ENCODE measurements at places on chromosomes 1 and 21.

DNA sequence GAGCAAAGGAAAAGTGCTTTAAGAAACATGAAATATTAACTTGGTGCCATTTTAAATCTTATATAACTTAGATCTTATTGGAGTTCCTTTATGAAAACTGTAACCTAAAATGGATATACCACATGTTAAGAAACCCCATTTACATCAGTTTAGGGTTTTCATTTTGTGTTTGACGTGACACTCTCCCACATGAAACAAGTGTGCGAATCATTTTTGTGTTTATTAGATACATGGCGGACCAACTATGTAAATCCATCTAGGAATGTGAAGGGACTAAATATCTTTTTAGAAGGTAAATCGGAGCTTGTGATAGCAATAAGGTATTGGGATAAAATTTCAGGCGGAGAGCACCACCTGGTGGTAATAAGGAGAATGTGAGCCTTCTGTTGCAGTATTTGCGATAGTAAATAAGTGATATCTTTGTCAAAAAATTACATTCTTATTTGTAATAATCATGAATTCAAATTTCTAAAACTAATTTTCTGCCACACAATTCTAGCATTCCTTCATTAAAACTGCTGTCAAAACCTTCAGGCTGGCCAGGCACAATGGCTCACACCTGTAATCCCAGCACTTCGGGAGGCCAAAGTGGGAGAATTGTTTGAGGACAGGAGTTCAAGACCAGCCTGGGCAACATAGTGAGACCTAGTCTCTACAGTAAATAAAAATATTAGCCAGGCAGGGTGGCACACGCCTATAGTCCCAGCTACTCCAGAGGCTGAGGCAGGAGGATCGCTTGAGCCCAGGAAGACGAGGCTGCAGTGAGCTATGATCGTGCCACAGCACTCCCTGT lies 31.3 kb downstream of the SMAP2 start:
- DNase-seq: no peak

- DNase-seq: no peak
Measured at GRCh38 chr1:15215116-15215515, 31.9 kb upstream of the FHAD1 start.

DNA sequence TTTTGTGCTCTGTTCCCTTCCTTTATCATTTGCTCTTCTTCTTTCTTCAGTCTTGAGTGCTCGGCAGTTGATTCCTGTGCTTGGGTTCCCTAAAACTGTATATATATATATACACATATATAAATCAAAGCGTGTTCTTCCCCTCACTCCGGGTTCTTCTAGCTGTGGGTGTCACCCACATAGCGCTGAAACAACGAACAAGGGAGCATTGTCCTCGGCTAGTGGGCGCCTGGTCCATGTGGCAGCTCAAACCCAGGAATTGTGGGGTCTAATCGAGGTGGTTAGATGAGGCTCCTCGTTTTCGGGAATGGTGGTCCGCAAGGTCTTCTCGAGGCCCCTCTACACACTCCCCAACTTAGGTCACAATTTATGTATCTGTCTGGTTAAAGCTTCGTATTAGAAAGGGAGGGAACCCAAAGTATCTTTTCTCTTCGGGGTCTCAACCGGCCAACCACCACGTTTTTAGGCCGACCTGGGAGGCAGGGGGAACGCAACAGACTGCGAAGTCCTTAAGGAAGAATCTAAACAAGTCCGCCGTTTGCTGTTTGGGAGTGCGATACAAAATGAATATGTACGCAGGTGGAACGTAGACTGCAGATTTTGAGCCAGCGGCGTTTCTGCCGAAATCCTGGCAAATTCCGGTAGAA lies 504 bp upstream of the SDHC start:
- DNase-seq: no peak

GRCh38 chr1:196324345-196324744 lies 283.9 kb downstream of the KCNT2 start:
- no peak for DNase-seq

DNA sequence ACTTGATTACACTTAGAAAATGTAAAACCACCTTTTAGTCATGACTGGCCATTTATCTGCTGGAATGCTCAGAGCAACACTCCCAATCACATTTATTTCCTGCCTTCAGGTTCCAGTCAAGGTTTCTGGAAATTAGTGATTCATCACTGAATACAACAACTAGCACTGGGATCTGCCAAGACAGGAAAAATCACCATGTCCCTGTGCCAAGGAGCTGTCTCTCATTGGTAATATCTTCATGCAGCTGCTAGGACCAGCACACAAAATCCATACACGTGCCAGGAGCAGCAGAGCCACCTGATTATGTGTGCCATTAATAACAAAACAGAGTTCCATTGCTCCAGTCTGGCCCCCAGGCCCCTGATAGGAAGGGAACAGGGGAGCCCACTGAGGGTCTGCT lies 194.6 kb downstream of the TNR start:
- no peak for DNase-seq

DNA sequence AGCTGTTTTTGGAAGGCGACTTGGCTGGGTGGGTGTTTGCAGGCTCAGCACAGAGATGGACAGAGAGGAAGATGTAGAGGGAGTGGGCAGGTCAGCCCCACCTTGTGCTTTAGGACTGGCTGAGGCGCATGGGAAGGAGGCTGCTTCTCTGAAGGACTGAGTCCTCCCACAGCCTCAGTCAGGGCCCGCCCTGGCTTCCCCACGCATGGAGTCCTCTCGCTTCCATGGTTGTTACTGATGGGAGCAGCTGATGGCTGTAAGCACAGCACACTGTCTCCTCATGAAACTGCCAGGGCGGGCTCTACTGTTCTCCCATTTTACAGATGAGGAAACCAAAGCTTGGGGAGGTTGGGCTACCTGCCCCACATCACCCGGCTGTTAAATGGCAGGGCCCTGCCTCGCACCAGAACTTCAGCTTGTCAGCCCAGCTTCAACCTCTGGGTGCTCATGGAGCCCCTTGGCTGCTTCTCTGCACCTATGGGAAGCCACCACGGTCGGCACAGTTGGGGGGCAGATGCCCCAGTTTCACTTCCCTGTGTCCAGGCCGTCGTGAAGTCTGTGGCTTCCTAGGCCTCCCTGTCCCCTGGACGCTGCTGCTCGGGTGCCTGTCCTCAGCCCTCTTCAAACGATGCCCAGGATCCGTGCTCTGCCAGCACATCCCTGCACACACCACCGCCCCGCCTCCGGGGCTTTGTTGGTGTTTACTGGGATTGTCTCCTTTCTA lies 2.4 kb downstream of the TMEM201 start:
- no peak for DNase-seq

DNA sequence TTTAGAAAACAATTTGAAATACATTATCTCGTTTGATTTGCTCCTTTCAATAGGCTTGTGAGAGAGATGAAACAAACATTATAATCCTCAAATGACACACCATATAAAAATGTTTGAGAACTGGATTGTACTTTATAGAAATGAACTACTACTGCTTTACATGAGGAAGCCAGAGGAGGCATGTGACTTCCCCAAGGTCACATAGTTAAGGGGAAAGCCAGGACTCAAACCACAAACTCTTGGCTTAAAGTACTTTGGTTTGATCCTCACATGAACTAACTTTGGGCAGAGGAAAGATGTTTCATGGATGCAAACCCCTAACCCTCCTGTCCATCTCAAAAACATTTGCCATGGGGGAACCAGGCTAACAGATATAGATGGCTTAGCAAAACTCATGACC lies 4.7 kb downstream of the ARHGEF11 start:
- no peak for DNase-seq

DNA sequence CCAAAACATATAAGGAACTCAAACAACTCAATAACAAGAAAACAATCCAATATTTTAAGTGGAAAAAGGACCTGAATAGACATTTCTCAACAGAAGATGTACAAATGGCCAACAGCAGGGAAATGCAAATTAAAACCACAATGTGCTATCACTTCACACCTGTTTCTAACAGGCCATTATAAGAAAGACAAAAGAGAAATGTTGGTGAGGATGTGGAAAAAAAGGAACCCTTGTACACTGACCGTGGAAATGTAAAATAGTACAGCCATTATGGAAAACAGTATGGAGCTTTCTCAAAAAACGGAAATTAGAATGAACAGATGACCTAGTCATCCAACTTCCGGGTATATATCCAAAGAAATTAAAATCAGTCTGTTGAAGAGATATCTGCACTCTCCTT lies 37.8 kb upstream of the CD2 start:
- no peak for DNase-seq

- DNase-seq: no peak
Measured at GRCh38 chr1:169892176-169892926, 1.3 kb downstream of the SCYL3 start.

DNA sequence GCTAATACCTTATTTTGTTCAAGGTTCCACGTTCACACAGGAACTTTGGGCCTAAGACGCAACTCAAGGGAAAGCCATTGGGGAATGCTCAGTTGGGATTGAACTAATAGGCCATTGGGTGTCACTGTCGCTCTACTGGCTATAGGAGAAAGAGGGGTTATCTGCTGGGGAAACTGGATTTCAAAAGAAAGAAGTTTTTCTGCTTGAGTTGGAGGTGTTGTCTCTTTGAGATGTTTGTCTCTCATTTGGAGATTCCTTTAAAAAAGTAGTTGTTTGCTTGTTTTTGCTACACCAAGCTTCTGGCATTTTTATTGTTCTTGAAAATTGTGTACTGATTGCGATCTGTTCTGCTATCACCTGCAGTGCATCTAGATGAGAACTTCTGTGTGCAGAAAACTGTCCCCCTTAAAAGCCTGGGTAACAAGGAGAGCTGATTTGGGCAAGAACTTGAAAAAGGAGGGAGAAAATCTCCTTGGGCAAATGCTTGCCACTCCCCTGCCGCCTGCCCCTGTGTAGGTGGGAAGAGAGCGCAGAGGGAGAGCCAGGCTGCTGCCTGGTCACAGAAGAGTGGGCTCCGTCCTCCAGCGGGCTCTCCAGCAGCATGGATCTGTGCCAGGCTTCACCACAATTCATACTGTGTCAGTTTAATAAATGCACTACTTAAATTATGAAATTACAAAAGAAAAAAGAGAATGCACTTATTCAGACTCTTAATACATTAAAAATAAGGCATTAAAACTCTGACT lies 39.9 kb downstream of the PEX14 start:
- DNase-seq: peak; percentile 67

- peak; percentile 57 for DNase-seq
Measured at GRCh38 chr21:39348040-39348354, 891 bp downstream of the HMGN1 start.

DNA sequence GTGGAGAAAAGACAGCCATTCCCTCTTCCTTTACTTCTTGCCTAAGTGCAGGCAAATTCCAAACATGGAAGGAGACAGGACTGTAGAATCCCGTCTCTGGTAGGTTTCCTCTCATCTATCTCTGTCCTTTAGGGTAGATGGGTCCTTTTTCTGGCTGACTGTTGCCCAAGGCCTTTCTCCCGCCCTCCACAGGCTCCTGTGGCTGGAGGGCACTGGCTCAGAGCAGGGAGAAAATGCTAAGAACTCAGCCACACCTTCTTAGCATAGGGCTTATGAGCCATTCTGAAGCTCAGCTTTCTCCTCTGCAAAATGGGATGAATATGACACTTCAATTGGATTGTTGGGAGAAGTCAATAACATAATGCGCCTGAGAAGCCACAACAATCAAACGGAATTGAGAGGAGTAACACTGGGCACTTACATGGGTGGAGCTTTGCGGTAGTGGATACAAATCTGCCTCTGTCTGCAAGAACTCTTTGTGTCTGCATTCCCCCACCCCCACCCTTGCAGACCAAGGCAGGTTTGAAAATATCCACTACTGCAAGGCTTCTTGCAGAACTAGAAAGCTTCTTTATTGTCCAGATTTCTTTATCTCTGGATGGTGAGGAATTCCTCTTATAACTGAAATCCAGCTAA lies 94.7 kb downstream of the CSMD2 start:
- DNase-seq: no peak

- DNase-seq: no peak
Measured at GRCh38 chr1:223825767-223826748, 19.7 kb downstream of the TP53BP2 start.

DNA sequence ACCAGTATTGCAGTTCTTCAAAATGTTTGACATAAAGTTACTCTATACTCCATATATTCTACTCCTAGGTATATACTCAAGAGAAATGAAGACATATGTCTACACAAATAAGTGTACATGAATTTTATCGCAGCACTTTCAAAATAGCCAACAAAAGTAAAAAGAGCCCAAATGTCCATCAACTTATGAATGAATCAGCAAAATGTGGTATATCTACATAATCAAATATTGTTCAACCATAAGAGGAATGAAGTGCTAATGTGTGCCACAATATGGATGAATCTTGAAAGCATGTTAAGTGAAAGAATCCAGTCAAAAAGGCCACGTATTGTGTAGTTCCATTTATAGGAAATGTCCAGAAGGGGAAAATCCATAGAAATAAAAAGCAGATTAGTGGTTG lies 98.6 kb upstream of the F3 start:
- no peak for DNase-seq

GRCh38 chr1:82387012-82387366 lies 586.3 kb downstream of the ADGRL2 start:
- DNase-seq: no peak

DNA sequence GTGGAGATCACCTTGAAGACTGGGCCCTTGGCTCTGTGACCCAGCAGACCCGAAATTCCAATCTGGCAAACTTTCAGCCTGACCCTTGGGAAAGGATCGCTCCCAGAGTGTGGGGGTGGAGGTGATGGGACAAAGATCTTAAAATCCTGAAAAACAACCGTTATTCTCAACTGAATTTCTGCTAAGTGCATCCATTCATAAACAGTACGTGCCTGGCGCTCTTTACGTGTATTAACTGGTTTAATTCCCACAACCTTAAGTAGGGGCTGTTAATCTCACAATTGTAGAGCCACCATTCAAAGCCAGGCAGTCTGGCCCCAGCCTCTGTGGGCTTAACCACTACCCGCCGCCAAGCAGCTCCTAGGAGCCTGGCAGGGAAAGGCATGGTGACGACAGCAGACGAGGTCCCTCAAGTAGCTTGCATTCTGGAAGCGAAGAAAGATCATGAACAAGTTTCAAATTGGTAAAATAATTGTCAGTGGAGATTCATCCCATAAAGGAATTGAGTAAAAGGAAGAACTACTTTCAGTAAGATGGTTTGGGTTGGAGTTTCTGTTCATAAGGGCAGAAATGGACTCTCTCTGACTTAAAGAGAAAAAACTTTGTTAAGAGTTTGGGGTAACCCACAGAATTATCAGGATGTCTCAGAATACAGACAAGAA lies 11.4 kb upstream of the RGS16 start:
- DNase-seq: peak; percentile 63

GRCh38 chr1:201502511-201502857 lies 4.4 kb downstream of the CSRP1 start:
- no peak for DNase-seq

DNA sequence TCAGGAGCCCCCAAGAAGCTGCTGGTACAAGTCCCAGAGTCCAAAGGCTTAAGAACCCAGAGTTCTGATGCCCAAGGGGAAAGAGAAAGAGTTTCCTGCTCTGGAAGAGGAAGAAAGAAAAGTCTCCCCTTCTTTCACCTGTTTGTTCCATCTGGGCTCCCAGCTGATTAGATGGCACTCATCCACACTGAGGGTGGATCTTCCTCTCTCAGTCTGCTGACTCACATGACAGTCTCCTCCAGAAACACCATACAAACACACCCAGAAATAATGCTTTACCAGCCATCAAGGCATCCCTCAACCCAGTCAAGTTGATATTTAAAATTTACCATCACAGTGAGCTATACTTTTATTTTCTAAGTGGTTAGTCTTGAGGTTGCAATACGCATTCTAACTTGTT lies 257.9 kb downstream of the PAPPA2 start:
- DNase-seq: no peak

Measured in NCI-H524 (cell line).